ENCODE measurements at places on chromosomes 4 and X.
A peak's percentile ranks its signal among the peaks of the same experiment; 100 is the strongest.

- DNase-seq = no peak
Measured at GRCh38 chr4:29966386-29966785, 753.8 kb upstream of the PCDH7 start.

GRCh38 chr4:99968330-99968729, 18.3 kb upstream of the H2AZ1 start:
- DNase-seq = peak; percentile 79

DNA sequence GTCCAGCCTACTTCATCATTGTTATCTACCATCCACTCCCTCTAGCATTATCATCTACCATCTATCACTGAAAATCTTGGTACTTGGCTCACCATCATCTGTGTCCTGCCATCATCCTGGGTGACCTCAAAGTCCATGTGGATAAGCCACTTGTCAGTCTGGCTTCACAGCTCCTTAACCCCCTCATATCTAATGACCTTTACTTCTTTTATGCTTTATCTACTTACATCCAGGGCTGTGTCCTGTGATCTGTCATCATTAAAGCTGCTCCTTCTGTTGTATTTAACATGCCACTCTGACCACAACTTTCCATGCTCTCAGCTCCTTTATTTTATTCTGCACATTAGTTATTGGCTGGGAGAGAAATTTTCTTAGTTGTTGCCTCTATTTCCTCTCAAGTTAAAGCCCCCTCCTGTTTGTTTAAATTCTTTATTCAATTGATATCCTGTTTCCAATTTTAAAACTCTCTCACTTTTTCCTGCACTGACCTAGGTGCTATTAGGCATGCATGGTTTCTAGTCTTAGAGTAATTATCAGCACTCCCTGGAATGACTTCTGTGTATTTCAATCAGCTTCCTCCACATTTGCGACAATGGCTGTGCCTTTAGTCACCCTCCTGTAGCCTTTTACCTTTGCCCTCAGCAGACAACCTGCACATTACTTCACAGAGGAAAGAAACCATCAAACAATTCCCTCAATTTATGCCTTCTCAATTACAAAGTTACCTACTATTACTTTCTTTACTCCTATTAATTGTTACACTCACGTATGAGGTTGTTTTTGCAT, 8.1 kb upstream of the FABP2 start:
- no peak for DNase-seq

- peak; percentile 15 for DNase-seq
Measured at GRCh38 chr4:5572114-5572513, 136.2 kb downstream of the EVC2 start.

DNA sequence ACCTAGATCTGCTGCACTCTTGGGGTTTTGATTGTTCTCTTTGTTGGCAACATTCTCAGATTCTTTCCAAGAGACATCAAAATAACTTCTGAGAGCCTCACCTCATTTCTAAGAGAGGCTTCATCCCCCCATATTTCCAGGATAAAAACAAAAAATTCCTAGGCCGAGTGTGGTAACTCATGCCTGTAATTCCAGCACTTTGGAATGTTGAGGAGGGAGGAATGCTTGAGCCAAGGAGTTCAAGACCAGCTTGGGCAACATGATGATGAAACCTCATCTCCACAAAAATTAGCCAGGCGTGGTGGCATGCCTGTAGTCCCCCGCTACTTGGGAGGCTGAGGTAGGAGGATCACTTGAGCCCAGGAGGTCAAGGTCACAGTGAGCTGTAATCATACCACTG, 477.0 kb downstream of the INPP4B start:
- no peak for DNase-seq

- DNase-seq = peak; percentile 42
Measured at GRCh38 chrX:105282077-105282476, 61.6 kb upstream of the TEX13A start.

GRCh38 chr4:150681063-150681462, 99.1 kb downstream of the MAB21L2 start:
- no peak for DNase-seq

- DNase-seq = peak; percentile 89
Measured at GRCh38 chrX:10579112-10580011, 41.0 kb downstream of the MID1 start.

DNA sequence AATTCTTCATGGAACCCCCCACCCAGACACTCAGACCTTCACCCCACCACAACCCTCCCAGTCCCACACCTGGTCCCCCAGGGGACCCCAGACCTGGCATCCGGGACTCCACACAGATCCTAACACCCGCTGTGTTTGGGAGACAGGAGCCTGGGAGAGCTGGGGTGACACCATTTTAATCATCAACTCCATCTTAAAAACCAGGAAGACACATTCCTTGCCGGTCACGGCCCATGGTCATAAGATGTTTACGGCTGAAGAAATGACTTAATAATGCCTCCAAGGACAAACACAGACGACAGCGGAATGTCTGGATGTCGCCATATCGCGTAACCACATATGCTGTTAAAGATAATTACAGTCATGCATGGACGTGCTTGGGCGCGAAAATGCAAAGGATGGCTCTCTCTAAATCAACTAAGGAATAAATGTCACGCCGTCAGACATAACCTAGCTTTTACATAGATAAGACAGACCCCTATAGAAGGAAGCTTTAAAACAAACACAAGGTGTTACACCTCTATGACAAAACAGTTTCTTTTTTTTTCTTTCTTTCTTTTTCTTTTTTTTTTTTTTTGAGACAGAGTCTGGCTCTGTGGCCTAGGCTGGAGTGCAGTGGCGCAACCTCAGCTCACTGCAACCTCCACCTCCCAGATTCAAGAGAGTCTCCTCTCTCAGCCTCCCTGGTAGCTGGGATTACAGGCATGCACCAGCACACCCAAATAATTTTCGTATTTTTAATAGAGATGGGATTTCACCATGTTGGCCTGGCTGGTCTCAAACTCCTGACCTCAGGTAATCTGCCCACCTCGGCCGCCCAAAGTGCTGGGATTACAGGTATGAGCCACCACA, 2.1 kb upstream of the DHRSX start:
- DNase-seq = peak; percentile 43

DNA sequence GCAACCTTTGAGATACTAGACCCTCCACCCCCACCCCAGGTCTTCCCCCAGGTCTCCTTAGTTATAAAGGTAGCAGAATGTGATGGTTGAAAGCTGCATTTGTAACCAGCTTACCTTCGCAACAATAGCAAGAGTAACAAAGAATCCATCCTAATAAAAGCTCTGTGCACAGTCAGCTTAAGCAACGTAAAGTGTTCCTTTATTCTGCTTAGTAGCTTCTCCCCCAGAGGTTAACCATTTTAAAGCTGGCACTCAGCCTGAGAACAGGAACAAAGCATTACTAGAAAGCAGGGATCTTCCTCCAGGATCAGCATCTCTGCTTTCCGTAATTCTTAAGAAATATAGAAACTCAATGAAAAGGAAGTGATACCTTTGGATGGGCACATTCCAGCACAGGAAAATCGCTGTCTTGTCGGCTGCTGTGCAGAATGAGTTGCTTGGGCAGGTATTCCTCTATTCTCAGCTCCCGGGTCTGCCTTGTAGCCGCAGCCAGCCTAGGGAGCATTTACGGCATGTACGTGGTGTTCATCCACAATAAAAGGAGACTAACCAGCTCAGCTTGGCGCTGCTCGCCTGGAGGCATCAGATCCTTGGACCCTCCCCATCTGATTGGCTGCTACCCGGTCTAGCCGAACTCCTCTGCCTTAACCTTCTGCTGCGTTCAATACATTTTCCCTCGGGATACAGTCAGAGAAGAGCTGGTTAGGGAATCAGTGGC, 113.0 kb upstream of the TLR3 start:
- DNase-seq = no peak

GRCh38 chr4:81594490-81595159, 122.9 kb upstream of the RASGEF1B start:
- DNase-seq = no peak

- DNase-seq = peak; percentile 35
Measured at GRCh38 chrX:15619053-15619755, 18.4 kb upstream of the ACE2 start.

- DNase-seq = peak; percentile 95
Measured at GRCh38 chr4:158446106-158446505, 75.6 kb upstream of the RXFP1 start.

DNA sequence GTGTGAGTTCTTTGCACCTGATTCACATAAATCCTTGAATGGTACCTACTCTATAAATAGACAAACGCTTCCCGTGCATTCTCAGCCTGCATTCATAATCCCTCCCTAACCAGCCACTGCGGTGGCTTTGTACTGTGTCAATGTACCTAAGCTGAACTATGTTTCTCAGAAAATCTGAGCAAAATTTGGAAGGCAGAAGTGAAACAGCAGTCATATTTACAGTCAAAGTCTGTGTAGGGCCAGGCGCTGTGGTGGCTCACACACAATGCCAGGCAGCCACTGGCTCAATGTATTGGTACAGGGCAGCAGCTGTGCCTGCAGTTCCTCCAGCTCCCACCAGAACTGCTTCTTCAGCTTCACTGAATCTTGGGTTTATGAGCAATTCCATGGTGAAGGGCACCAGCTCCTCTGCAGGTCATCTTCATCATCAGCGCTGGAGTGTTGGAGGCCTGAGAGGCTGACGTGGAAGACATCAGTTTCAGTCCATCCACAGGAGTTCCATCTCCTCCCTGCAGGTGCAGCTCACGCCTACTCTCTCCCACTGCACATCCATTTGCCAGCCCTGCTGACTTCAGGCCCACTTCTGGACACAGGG, 32.3 kb upstream of the IRF2 start:
- no peak for DNase-seq

GRCh38 chr4:64503945-64504675, 94.9 kb upstream of the TECRL start:
- DNase-seq = no peak

DNA sequence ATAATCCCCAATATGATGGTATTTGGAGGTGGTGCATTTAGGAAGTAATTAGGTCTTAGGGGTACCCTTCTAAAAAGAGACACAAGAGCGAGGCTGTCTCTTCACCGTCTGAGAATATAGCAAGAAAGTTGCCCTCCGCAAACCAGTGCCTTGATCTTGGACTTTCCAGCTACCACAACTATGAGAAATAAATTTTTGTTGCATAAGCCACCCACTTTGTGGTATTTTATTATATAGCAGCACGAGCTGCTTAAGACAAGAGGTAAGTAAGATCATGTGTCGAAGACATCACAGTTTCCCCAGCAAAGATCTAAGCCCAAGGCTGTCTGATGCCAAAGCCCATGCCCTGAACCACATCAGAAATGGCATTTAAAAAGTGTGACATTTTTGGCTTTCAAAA, 9.6 kb upstream of the EXOSC9 start:
- peak; percentile 72 for DNase-seq

GRCh38 chr4:156442912-156443311, 489.2 kb upstream of the CTSO start:
- DNase-seq = no peak

GRCh38 chr4:175770555-175770954, 41.5 kb downstream of the GPM6A start:
- DNase-seq = peak; percentile 2

DNA sequence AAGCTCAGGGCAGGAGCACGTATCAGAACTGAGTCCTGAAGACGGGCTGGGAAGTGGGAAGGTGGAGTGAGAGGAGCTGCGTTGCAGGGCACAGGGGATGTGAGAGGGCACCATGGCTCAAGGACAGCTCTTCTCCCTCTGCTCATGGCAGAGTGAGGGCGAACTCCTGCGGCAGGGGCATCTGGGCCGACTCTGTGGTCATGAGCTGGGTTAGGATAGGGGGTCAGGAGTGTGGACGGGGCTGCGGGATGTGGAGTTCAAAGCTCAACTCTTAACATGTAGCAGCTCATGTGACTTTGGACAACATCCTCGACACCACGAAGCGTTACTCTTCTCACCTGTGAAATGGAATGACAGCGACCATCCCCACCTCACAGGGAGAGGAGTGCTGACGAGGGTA, 19.4 kb upstream of the SORCS2 start:
- no peak for DNase-seq
